Kidney tubule cell (primary cell): ENCODE measurements at places on chromosomes 4 and X.

DNA sequence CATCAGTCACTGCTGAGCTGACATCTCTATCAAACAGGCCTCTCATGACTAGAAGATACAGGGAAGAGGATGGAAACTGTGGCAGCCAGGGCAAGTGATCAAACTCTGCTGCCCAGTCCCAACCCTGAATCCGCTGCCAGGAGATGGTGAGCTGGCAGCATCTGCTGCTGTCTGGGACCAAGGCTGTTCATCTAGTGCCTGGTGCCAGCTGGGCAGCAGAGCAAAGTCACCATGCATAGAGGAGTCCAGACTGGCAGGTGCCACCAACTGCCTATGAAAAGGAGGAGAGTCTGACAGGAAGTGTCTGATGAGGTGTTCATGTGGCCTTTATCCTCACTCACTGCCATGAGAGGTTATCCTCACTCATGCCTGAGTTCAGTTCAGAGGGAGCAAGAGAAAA is 518.9 kb downstream of the MID1IP1 start:
- DNase-seq, result no peak

DNA sequence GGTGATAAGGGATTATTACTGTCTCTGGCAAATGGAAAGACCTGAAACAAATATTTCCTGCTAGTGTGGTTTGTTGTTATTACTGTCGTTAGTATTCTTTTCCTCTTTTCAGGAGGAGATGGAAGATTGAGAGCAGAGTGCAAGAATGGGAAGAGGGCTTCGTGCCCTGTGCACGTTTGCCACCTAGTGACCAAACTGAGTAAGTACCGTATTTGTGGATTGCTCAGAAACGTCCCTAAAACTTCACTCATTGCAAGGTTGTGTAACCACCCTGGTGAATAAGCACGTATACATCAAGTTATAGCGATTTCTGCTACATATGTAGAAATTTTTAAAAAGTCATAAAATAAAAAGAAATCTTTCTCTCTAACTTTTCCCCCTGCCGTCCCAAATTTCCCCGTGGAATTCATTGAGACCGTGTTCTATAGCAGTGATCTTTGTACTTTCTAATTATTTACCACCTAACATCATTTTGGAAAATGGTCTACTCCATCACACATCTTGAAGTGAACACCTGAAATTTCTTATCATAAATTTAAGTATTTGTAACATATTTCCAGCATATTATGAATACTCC is 24.3 kb downstream of the LINC00632 start:
- peak; percentile 47 for DNase-seq

DNA sequence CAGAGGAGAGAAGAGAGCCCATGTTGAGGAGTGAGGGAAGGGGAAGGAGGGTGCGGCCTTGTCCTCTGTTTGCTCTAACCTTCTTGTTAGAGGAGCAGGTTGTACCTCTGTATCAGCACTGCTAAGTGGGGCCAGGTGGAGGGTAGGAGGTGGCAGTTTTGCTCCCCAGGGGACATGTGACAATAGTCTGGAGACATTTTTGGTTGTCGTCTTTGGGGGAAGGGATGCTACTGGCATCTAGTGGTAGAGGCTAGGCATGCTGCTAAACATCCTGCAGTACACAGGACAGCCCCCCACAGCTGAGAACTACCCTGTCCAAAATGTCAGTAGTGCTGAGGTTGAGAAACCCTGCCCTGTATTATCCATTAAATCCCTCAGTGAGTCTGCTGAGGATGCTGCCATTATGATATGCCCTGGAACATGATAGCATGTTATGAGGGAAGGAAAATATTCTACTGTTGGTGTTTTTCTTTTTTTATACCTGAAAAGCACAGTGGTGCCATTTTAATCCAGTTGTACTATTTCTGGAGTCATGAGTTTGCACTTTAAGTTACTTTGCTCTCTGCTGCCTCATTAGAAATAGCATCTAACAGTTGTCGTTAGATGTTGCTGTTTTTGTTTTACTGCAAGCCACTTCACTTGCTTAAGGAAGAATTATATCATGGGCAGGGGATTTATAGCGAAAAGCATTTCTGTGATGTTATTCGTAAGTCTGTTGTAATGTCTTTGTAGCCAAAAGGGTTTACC is 90.6 kb downstream of the LRP2BP start:
- DNase-seq, result peak; percentile 37

DNA sequence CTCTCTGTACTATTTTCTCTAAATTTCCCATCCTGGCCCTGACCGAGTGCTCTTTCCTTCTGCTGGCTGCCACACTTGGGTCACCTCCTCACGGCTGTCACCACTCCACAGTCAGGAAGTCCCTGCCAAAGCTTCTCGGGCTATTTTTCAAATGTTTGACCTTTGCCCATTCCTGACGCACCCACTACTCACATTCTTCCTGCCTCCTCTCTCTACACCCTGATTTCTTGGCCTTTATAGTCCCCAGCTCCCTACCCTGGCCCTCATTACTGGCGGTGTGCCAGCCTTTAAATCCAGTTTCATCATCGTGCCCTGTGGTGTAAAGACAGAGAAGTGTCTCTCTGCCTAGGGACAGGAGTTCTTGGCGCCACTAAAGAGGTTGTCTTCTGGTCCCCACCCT is 46.4 kb upstream of the GATB start:
- DNase-seq, result no peak

DNA sequence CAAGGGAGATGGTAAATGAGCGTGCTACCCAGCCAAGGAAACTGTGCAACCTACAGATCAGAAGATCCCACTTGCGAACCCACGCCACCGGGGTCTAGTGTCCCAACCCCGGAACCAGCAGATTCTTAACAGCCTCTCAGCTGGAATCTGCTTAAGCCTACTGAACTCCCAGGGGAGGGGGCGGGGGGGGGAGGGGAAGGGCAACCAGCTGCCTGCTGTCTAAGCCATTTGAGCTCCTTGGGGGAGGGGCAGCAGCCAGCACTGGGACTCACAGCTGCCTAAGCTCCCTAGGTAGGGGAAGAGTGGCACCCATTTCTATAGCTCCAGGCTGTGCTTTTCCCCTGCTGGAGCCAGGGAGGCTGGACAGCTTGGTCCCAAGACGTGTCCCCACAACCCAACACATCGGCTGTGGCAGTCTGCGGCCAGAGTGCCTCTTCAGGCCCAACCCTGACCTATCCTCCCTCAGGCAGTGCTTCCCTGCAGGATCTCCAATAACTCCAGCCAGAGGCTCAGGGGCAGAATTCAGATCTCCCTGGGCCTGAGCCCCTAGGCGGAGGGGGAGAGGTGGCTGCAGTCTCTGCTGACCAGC is 289.2 kb downstream of the LDB2 start:
- no peak for DNase-seq

DNA sequence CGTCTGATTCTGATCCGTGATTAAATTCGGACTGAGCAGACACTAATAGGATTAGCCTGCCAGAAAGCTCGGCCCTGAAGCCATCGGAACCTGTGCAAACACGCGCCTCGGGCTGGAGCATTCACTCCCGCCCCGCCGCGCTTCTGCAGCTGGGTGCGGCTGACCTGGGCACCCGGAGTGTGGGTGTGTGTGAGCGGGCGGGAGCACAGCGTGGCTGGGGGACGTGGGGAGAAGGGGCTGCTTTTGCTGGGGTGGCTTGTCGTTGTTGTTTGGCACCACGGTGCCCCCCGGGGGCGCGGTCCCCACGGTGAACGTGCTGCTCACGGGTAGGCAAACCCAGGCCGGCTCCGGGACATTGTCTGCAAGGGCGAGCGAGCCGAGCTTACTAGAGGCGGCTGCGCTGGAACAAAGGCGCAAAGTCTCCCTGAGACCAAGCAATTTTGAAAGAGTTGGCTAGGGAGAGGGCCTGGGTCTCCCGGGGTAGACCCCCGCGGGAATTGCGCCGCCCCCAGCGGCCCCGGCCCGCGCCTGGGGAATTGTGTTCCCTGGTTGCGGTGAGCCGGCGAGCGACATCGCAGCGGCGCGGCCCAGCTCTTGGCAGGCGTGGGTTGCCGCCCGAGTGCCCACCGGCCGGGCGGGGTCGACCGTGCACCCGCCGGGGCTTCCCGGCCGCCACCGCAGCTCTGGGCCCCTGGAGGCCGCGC is 1.4 kb downstream of the MAMLD1 start:
- peak; percentile 25 for DNase-seq

- peak; percentile 92 for DNase-seq
Observed at GRCh38 chr4:181952478-181952877, 290.7 kb upstream of the TENM3 start.

DNA sequence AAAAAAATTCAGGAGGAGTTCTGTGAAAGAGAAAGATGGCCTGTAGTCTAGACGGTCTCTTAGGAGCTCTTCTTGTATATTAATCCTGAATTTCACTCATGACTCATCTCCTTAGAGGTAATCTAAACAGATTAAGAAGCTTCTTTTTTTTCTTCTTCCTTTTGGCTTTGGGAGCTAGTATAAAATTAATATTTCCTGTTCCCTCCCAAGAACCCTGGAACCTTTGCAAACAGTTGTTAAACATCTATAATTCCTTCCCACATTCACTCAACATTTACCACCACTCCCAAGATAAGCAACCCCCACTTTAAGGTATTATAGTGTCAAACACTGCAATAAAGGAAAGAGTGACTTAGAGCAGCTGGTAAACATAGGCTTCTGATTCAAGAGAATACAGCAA is 146.4 kb upstream of the EDNRA start:
- DNase-seq, result no peak

DNA sequence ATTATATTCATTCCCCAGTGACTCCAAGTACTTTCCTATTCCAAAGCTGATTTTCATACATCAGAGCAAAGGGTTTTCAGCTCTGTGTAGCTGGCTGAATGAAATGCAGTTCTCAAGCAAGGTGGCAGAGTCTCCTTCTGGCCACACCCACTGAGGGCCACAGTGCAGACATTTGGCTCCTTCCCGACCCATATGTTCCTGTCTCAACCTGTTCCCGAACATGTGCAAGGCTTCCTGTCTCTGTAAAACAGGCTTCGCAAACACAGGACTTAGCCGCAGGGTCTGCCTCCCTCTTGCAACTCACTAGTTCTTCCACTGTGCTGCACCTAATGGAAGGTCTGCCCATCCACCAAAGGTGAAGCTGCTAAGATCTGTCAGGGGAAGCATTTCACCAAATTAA is 249.2 kb downstream of the MID1IP1 start:
- no peak for DNase-seq

GRCh38 chr4:140047017-140047640 is 106.9 kb downstream of the MAML3 start:
- DNase-seq, result no peak

- no peak for DNase-seq
Observed at GRCh38 chrX:19373351-19373891, 29.7 kb downstream of the PDHA1 start.

- no peak for DNase-seq
Observed at GRCh38 chr4:17558941-17559708, 17.9 kb upstream of the LAP3 start.

- DNase-seq, result no peak
Observed at GRCh38 chr4:57344296-57344695, 234.1 kb upstream of the IGFBP7 start.

- peak; percentile 3 for DNase-seq
Observed at GRCh38 chr4:184598753-184599491, 50.3 kb downstream of the CASP3 start.

DNA sequence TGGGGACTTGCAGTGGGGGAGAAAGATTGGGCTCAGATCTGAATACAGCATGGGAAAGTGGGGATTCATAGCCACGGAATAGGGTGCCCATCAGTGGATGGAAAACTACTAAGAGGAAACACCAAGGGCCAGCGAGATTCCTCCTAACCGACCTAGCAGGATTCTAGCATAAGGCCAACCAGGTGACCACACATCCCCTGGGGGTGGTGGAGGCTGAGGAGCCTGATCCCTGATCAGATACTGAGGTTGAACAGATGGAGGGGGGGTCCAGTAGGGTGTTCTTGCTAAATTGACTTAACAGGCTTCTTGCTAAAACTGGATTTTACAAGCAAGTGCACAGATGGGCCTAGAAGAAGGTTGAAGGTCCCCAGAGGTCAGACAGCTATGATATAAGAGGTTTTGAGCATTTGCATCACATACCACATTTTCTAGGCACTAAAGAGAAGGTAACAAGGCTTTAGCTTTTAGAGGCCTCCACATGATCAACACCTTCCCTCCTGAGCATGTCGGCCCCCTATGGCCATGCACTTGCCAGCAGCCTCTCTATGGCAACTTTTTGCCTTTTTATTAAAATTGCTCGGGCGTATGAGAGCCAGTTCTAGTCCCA is 69.1 kb upstream of the PUDP start:
- DNase-seq, result no peak

DNA sequence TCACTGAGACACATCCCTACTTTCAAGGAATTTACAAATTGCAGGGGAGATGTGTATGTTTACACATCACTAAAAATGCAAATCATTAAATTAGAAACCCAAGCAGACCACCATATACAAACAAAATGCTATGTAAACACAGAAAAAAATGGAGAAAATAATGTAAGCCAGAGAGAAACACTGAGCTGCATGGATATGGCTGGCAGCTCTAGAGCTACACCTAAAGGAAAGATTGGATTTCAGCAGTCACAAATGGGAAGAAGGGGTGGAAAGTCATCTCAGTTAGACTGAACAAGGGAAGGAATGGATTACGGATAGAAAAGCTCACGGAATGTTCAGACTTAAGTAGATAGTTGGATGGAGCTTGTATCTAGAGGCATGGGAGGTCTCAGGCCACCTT is 186.3 kb downstream of the MOSPD2 start:
- DNase-seq, result no peak

- no peak for DNase-seq
Observed at GRCh38 chrX:18596096-18596495, 75.8 kb downstream of the RS1 start.

GRCh38 chr4:26611885-26612284 is 28.0 kb downstream of the TBC1D19 start:
- DNase-seq, result no peak

- peak; percentile 72 for DNase-seq
Observed at GRCh38 chr4:52833941-52834525, 28.1 kb upstream of the RASL11B start.

- no peak for DNase-seq
Observed at GRCh38 chr4:69051576-69051943, 44.7 kb upstream of the UGT2B7 start.

- DNase-seq, result no peak
Observed at GRCh38 chrX:11129534-11130105, 18.5 kb downstream of the HCCS start.

- DNase-seq, result peak; percentile 61
Observed at GRCh38 chr4:153432965-153433753, 33.0 kb upstream of the TMEM131L start.

- DNase-seq, result peak; percentile 19
Observed at GRCh38 chrX:120305531-120306141, 5.6 kb downstream of the TMEM255A start.

- no peak for DNase-seq
Observed at GRCh38 chr4:15010038-15010585, 7.8 kb downstream of the CPEB2 start.

- DNase-seq, result peak; percentile 73
Observed at GRCh38 chr4:105088110-105088879, 58.4 kb upstream of the TET2 start.

GRCh38 chr4:38082424-38083385 is 122.5 kb downstream of the PTTG2 start:
- DNase-seq, result peak; percentile 78

GRCh38 chrX:152601848-152602616 is 35.7 kb upstream of the GABRQ start:
- no peak for DNase-seq
